ENCODE measurements at places on chromosomes 6 and 20.

DNA sequence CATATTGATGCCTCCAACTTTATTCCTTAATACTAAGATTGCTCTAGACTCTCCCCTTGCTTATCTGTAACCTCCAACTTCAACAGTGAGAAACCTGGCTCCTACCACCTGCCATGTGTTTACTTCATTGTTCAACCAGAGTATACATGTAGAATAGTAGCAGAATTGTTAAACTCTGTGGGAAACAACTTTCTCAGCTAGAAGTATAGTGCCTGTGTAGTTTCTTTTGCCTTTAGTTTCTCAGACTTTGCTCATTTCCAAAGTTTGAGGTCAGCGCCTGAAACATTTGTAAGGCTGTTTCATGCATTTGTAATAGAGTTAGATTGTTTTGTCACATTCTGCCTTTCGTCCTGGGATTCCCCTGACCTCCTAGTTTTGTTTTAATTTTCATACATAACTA is 34.9 kb upstream of the HECA start:
- no peak for DNase-seq

DNA sequence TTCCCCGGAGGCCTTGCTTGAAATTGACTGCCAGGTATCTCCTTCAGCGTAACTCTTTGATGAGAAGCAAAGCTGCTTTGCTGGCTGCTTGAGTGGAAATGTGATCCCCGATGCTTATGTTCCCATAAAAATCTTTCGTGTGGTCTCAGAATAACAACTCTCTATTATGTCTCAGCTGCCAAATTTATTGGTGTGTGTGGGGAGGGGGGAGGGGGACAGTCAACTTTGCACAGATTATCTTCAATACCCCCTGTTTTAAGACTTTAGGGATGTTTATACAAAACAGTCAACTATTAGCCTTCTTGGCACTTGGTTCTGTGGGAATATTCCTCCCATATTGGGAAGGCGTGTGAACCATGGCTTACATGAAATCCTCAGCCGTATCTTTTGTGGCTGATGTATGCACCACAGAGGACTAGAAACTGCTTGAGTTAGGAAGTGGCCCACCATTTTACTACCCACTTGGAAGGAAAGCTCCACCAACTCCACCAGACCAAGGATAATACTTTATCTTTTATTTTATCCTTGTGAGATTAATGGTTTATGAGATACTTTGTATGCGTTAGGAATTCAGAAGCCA is 101.5 kb upstream of the SLC24A3 start:
- no peak for DNase-seq

- no peak for DNase-seq
Observed at GRCh38 chr6:144353871-144354314, 68.8 kb downstream of the UTRN start.

- no peak for DNase-seq
Observed at GRCh38 chr6:26225848-26226578, 138.8 kb downstream of the HFE start.

DNA sequence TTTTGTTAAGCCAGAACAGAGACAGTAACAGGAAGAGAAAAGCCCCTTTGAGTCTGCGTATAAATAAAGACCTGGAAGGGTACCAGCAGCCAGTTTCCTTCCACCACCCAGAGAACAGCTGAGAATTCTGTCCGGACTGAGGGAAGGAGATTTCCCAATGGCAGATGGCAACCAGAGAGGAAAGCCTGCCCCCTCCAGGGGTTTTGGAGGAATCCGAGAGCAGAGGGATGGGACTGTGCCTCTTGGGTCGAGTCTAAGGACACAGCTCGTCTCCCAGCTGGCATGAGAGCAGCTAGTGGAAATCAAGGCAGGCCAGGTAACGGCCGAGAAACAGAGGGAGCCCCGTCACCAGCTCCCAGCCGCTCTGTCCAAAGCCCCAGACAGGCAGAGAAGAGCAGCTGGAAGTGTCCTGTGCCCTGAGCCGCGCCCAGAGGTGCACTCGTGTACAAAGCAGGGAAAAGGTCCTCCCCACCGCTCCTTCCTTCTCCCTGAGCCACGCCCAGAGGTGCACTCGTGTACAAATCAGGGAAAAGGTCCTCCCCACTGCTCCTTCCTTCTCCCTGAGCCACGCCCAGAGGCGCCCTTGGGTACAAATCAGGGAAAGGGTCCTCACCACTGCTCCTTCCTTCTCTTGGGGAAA is 134.0 kb upstream of the SNX9 start:
- no peak for DNase-seq

DNA sequence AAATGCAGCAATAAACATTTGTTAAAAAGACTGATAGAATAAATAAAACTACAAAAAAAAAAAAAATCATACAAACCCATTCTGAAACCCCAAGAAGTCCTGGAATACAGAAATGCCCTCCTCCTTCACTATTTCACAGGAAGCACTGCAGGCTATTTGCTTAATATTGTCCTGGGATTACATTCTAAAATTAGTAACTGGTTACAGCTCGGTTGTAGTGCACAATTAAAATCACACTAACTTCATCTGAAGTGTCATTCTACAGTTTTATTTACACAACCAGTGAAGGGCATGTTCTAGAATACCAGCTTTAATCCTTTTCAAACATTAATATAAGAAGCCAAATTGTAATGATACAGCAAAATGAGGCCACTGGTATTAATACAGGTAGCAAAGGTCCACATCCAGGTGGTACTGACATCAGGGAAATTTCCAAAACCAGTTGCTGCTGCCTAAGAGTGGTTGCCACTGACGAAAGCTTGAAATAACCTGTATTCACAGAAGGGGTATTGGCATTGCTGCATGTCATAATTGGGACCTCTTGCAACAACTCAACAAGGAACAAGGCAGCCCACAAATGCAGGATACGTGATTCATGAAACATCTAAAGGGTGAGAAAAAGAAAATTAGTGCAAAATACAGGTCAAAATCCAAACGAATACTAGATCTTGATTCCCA is 26.9 kb downstream of the AKIRIN2 start:
- no peak for DNase-seq

- no peak for DNase-seq
Observed at GRCh38 chr20:2838170-2838797, 2.2 kb downstream of the PCED1A start.

DNA sequence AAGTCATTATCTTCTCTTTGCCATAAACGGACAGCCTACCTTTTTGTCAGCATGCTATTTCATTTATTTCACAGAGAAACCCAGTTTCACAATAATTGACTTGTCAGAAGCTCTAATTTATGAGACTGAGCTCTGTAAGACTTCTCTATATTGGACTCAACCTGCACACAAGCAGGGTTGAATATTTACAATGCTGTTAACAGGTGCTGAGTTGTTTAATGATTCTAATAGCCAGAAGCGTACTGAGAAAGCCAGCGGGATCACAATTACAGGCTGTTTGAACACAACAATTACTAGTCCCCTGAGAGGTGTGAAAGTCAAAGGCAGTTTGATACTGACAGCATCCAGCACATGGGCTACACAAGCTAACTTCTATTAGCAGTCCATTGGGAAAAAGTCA is 128.2 kb upstream of the SIM1 start:
- no peak for DNase-seq

- DNase-seq = no peak
Observed at GRCh38 chr6:33207552-33208090, 679 bp upstream of the RING1 start.

- DNase-seq = no peak
Observed at GRCh38 chr6:136426627-136427377, 123.4 kb downstream of the MAP7 start.

DNA sequence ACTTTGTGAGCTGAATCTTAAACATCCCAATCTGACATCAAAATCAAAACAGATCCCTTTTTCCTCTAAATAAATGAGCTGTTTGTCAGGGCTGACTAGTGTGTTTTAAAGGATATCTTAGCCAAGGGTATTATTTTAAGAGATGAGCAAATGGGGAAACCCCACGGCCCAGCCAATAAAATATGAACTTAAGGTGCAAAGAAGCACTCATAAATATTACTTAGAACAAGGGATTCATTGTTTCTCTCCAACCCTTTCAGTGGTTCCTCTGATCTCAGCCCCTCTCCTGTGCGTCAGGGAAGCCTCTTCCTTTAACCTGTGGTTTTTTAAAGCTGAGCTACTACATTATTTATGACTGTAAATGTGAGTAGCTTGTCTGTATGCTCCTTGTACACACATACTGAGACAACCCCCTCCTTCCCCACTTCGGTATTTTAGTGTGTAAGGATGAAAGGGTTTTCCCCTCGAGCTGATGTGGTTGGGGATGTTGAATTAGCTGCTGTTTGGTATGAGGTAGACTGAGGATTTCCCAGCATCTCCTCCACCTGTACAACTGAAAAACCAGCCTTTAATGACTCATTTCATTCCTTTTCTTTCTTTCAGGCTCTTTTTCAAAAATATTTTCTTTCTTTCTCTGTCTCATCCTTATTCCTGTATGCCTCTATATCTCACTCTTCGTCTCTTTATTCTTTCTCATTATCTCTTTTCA is 6.5 kb downstream of the BMP5 start:
- no peak for DNase-seq

- DNase-seq = no peak
Observed at GRCh38 chr20:60935971-60936370, 316.1 kb upstream of the CDH4 start.

- DNase-seq = no peak
Observed at GRCh38 chr20:36045373-36045714, 77.0 kb downstream of the CNBD2 start.

DNA sequence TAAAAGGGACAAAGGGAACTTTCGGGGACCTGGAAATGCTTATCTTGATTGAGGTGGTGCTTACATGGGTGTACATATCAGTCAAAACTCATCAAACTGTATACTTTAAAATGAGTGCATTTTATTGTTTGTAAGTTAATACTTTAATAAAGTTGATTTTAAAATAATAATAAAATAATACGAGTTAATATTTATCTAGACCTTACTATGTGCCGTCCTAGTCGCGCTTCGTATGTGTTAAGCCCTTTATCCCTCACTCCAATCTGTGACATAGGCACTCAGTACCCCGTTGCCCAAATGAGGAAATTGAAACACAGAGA is 47.5 kb downstream of the PDYN start:
- DNase-seq = no peak

Data from CD4-positive, alpha-beta T cell (primary cell).